ENCODE measurements at places on chromosomes 5 and 9.

- DNase-seq = no peak
These were observed 920.5 kb downstream of the TLE4 start for GRCh38 chr9:80492221-80492620.

- no peak for DNase-seq
These were observed 370.6 kb upstream of the PIK3R1 start for GRCh38 chr5:67844924-67845323.

DNA sequence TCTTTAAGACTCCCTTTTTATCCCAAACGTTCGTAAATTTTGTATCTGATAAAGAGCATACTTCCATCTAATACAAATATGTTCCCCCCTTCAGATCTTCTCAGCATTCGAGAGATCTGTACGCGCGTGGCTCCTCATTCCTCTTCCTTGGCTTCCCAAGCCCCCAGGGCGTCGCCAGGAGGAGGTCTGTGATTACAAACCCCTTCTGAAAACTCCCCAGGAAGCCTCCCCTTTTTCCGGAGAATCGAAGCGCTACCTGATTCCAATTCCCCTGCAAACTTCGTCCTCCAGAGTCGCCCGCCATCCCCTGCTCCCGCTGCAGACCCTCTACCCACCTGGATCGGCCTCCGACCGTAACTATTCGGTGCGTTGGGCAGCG lies 19.9 kb downstream of the CDKN2A start:
- no peak for DNase-seq

- no peak for DNase-seq
These were observed 10.5 kb upstream of the SCAI start for GRCh38 chr9:125153712-125154367.

DNA sequence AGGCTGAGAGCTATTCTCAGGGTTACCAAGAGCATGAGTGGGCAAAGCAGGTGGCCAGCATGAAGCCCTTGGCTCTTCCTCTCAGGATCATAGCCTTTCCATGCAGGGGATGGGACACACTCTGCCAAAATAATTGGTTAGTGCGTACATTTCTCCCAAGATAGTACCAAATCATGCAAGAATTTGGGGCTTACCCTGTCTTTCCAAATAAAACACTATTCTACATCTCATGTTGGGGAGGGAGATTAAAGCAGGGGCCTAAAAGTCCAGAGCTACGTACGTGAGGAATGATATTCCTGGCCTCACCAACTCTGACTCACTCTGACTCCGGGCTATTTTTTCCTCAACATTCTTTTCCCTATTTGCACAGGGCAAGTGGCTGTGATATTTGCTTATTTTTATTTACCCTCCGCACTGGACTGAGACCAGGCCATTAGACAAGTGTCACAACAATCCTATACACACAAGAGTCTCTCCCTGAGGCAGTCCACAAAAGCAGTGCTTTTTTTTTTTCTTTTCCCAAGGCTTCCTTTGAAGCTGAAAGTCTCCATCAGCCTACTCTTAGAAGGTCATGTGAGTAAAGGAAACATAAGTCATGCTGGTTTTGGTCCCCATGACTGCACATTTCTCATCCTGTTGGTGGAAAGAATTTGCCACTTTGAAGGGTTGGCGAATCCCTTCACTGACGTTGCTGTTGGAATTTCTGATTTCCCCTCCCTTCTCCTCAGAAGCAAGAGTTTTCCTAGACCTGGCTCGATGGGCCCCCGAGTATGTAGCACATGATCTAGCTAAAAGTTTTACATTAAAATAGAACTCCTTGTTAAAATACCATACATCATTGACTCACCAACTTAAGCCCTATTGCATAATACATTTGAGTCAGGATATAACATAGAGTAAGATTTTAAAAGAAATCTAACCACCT lies 40.0 kb downstream of the TMEM252 start:
- no peak for DNase-seq

- no peak for DNase-seq
These were observed 20.4 kb downstream of the KLHL3 start for GRCh38 chr5:137715456-137715855.

- DNase-seq = no peak
These were observed 73.2 kb upstream of the FSTL4 start for GRCh38 chr5:133685402-133686018.
